ENCODE measurements at places on chromosomes 1 and 21. TPM values are rescaled to one million over a fixed set of nuclear protein-coding genes. Genes with fewer than 3 reads are reported as not detected.

TEDDM1 gene
- total RNA-seq, result not detected

FALEC gene
- total RNA-seq, result 0.28 TPM

DNA sequence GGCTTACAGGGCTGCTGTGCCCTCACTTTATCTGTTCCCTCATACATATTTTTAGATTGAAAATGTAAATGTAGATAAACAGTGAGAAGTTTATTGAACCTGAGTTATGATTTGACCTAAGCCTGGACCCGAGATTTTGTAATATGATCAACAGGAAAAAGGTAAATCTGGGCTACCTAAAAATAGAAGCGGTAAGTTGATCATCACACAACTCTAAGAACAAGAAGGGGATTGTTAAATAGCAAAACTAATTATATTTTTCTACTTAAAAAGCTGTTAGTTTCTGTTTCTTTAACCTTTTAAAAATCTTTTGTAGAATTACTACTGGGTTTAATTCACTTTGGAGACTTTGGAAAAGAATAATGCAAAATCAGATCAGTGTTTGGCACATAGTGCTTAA lies 35.6 kb downstream of the CAMTA1 start:
- DNase-seq, result no peak

DNA sequence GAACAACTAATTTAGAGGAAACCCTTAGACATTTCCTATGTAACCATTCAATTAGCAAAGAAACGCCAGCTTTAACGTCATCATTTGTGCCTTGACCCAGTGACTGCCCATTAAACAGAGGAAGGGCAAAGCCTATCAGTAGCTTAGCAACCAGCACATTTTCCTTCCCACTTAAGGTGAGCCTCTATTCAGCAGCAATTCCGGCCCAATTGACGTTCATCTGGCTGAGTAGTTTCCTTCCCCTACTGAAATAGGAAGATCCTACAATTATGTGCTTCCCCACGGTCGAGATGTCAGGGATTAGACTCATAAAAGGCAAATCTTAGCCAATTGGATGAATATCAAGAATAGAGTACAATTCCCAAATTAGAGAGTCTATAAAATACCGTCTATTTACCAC lies 482.1 kb upstream of the ADAMTS5 start:
- DNase-seq, result no peak

GRCh38 chr21:45943630-45944540 lies 37.7 kb upstream of the COL6A1 start:
- DNase-seq, result no peak

- DNase-seq, result no peak
These were observed 3.8 kb downstream of the PTAFR start for GRCh38 chr1:28172713-28173150.

SERPINC1 gene
- 0.22 TPM for total RNA-seq

- DNase-seq, result no peak
These were observed 1.4 kb downstream of the S100A6 start for GRCh38 chr1:153534226-153534924.

DNA sequence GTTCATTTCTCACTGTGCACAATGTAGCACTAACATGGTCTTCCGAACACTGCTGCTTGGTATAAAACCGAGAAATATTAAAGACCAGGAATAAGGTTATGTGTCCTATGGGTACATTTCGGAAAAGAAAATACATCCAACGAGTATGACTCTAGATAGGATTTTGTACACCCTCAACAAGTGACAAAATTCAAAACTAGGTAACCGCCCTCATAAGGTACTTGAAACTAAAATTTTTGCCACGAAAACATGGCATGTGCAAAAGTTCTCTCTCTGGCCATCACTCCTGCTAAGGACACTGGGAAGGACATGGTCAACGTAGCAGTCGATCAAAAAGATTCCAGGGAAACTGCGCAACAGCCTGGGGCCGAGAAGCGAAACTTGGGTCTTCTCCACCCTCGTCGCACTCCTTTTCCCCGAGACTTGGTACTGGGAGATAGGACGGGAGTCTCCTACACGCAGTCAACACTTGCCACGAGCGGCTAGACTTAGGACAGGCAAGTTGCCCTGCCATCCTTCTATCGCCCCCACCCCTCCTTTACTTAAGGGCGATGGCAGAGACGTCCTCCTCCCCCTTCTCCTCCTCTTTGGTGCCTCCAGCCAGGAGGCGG lies 338 bp upstream of the TOR1AIP1 start:
- peak; percentile 91 for DNase-seq

GRCh38 chr1:203082571-203083462 lies 3.0 kb downstream of the MYOG start:
- peak; percentile 4 for DNase-seq

DNA sequence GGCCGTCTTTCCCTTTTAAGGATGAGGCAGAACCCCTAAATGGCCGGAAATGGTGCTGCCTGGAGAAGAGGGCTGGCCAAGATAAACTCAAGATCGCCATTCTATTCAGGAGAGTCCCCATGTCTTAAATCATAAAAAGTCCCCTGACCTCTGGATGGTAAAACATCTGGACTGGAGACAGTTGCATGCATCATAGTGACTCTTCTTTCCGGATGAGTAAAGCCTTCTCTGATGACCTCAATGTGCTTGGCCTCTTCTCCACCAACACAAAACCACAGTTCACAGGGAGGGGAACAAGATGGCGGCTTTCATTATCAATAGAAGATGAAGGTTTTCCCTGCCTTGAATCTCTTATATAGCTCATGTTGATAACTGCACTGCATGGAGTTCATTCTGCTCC lies 27.5 kb upstream of the H6PD start:
- no peak for DNase-seq

CLCNKA gene
- total RNA-seq, result not detected

ICOSLG gene
- total RNA-seq, result 0.13 TPM

SPRR2B gene
- not detected for total RNA-seq

DNA sequence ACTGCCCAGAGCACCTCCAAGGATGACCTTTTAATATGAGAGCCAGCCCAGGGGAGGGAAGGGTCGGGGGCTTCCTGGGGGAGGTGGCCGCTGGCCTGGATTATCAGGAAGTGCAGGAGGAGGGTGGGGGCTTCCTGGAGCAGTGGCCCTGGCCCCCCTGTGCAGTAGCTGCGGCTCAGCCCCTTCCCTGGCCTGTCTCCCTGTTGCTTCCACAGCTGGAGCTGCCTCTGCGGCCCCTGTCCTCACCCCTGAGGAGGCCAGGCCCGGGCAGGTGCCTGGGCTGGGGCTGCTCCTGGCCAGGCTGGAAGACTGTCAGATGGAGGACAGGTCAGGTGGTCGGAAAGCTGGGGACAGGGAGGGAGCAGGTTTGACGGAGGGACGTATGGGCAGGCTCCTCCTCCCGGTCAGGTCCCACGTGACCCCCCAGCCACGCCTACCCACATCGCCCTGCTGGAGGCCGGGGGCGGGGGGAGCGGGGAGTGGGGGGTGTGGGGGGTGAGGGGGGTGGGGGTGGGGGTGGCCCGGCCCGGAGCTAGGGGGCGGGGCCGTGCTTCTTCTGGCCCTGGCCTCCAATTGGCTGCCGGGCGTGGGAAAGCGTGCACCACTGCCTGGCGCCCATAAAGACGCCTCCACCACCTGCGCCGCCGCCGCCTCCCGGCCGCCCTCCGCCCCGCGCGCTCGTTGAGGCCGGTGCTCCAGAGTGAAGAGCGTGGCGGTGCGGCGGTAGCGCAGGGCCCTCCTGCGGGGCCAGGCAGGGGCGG lies 10.2 kb upstream of the TNFRSF14 start:
- peak; percentile 67 for DNase-seq

RIPPLY3 gene
- not detected for total RNA-seq

DNA sequence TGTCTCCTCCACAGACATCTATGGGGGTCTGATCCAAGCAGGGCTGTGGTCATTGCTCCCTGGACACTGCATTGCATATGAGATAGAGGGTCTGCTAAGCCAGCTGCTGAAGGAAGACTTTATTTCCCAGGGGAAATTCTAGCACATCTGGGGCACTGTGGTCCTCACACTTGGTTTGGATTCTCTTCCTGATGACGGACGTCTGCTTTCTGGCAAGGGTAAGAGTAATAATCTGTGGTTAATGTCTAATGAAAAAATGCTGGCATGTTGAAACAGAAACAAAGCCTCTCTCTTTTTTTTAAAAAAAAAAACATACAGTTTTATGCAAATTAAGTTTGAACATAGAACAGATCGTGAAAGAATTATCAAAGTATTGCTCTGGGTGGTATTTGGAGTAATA lies 553.9 kb downstream of the DPYD start:
- DNase-seq, result no peak

LAD1 gene
- 1.1 TPM for total RNA-seq

GRCh38 chr1:186747661-186748060 lies 67.4 kb upstream of the PTGS2 start:
- DNase-seq, result no peak

REN gene
- total RNA-seq, result not detected

All from SJCRH30 (cell line).